ENCODE measurements at places on chromosomes 4 and X.

DNA sequence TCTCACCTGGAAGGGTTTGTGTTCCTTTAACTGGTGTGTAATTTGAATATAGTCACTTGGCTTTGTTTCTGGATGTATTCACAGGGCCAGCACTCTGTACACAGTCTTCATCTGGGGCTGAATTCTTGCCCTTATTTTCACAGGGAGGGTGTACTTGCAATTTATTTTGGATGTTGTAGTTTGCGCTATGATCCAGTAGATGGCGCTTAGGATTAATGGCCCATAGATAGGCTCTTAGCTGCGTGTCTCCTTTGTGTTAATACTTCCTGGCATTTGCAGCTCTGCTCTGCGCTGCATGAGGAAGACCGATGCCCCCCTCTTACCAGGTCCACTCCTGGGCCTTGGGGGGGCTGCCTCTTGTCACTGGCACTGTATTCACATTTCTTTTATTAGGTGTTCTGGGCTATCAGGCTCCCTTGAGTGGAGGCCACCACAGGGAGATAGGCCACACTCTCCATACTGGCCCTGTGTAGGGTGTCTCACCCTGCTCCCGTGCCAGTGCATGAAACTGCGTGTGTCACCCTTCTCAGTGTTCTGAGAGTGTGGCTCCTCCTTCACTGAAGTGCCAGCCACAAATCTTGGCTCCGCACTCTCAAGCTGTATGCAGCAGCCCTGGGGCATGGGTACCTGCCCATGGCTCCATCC is 562.2 kb downstream of the ZIC3 start:
- DNase-seq: peak; percentile 65

GRCh38 chr4:146247356-146247755 is 33.0 kb downstream of the REELD1 start:
- no peak for DNase-seq

DNA sequence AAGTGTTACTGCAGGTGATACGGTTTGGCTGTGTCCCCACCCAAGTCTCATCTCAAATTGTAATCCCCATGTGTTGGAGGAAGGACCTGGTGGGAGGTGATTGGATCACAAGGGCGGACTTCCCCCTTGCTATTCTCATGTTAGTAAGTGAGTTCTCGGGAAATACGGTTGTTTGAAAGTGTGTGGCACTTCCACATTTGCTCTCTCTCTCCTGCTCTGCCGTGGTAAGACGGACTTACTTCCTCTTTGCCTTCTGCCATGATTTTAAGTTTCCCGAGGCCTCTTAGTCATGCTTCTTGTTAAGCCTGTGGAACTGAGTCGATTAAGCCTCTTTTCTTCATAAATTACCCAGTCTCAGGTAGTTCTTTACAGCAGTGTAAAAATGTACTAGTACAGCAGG is 65.2 kb upstream of the SLC7A11 start:
- no peak for DNase-seq

- DNase-seq: no peak
These were observed 452.2 kb upstream of the FTHL17 start for GRCh38 chrX:31523884-31524536.
